Osteocyte (in vitro differentiated cells): ENCODE measurements at places on chromosomes 11 and 22. TPM values are rescaled to one million over a fixed set of nuclear protein-coding genes. Genes with fewer than 3 reads are reported as not detected.

DNA sequence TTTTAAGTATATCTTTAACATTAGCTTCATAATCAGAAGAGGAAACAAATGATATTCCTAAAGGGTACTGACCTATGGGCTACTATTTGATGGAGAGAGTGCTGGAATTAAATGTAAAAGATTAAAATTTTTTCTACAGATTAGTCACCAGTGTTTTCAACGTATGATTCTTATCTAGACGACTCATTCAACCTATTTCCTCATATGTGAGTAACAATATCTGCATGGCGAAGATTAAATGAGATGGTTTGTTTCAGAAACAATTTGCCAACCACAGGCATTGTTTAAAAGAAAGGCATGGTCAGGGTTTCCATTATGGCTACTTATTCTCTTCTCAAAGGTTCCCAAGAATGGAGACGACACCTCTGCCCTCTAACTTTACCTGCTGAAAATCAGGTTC, 20.4 kb downstream of the OR56B4 start:
- no peak overlapping the region for H3K4me3 ChIP-seq
- H3K27me3 ChIP-seq, result peaks cover 3% of the 10 kb centered on the region
- H3K4me1 ChIP-seq, result no peaks in the 10 kb centered on the region

DNA sequence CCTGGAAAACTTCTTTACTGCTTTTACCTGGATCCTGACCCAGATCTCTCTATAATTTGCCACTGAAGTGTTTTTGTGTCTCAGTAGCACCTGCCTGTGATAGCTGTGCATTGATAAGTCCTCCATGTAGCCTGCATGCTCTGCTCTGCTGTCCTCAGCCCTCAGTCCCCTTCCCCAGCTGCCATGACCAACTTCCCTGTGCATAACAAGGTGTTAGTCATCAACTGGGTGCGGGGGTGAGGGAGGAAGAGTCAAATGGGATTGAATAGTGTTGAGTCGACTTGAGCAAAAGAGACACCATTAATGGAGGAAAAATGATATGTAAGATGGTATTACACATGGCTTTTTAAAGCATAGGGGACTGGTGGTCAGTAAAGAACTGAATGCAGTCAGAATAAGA, 92.2 kb upstream of the PLET1 start:
- no peaks in the 10 kb centered on the region for H3K4me1 ChIP-seq
- H3K36me3 ChIP-seq, result no peaks in the 10 kb centered on the region
- H3K4me3 ChIP-seq, result no peak overlapping the region
- H3K27me3 ChIP-seq, result peaks cover 6% of the 10 kb centered on the region
- H3K27ac ChIP-seq, result no peak overlapping the region
- no peak for DNase-seq

- peak; percentile 80 for DNase-seq
- no peaks in the 10 kb centered on the region for H3K36me3 ChIP-seq
- no peak overlapping the region for H3K4me3 ChIP-seq
- H3K27ac ChIP-seq, result no peak overlapping the region
- H3K4me1 ChIP-seq, result no peaks in the 10 kb centered on the region
- no peaks in the 10 kb centered on the region for H3K27me3 ChIP-seq
Measured at GRCh38 chr22:49703505-49703904, 124.2 kb downstream of the BRD1 start.

GRCh38 chr22:37566903-37567798, 6.9 kb downstream of the CDC42EP1 start:
- H3K4me1 ChIP-seq, result peaks cover 60% of the 10 kb centered on the region
- no peak for DNase-seq

The TRIM49D2 gene
- total RNA-seq, result not detected in 2 replicates
